ENCODE measurements at places on chromosomes 12 and 14.

DNA sequence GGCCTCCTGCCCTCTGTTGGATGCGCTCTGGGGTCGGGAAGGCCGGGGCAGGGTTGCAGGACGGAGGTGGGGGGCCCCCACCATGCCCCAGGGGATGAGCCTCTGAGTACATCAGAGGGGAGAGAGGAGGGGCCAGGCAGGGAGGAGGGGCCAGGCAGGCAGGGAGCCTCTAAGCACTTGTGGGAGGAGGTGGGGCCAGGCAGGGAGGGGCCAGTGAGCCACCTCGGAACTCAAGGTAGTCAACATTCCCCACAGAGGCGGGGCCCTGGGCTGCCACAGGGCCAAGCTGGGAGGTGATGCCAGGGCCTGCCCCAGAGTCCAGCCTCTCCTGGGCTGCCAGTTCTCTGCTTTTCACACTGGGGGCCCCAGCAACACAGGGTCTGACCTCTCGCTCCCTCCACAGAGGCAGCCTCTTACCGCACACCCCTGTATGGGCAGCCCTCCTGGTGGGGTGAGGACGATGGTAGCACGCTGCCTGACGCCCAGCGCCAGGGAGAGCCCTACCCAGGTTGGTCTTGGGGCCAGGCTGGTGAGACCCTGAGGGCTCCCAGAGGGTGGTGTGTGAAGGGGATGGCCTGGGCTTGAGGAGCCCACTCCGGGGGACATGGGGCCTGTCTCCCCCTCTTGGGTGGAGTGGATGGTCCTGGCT lies 17.4 kb downstream of the CEP170B start:
- DNase-seq: no peak

DNA sequence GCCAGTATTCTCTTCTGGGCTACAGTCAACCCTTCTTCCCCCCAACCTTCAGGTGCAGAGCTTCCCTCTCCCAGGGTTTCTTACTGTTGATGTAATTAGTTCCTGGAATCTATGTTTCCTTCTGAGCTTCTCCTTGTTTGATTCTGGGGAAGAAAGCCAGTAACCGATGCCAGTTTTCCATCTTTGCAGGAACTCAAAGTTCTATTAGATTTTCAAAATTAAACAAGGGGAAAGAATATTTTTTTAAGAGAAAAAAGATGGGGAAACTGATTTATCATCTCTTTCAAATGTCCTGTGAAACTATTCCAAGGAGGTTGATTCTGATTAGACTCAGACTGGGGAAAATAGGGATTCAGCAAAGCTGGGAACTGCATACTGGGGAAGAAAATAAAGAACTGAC lies 17.9 kb upstream of the FAM234B start:
- DNase-seq: no peak

DNA sequence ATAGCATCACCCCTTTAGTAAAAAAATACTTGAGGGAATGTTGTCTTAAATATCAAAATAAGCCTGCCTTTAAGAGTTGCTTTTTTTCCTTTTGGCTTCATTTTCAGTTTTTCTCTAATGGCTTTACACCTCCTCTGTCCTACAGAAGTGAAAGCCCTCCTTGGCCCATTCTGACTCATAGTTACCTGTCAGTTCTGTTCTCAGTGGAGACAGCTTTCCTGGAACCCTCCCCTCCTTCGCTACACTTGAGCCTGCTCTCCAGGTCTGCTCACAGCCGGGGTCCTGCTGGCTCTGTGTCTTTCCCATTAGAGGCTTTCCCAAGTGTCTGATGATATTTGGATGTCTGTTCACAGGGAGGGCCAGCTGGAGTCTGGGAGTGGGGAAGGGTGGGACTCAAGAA lies 84.0 kb downstream of the PELI2 start:
- no peak for DNase-seq

- no peak for DNase-seq
Observed at GRCh38 chr12:4451694-4452093, 6.1 kb upstream of the FGF6 start.

- no peak for DNase-seq
Observed at GRCh38 chr14:33229269-33229929, 290.7 kb downstream of the NPAS3 start.

GRCh38 chr12:14313379-14314138 lies 51.9 kb upstream of the ATF7IP start:
- no peak for DNase-seq

GRCh38 chr14:79175671-79176070 lies 1005.5 kb downstream of the NRXN3 start:
- no peak for DNase-seq

- no peak for DNase-seq
Observed at GRCh38 chr12:107474639-107475539, 210.7 kb upstream of the PWP1 start.

GRCh38 chr14:21098076-21098891 lies at the start of gene ZNF219:
Gene ZNF219 (minus strand): TSS chr14:21098655. CDS start chr14:21093591, 5,064 bp downstream.
- DNase-seq: no peak

DNA sequence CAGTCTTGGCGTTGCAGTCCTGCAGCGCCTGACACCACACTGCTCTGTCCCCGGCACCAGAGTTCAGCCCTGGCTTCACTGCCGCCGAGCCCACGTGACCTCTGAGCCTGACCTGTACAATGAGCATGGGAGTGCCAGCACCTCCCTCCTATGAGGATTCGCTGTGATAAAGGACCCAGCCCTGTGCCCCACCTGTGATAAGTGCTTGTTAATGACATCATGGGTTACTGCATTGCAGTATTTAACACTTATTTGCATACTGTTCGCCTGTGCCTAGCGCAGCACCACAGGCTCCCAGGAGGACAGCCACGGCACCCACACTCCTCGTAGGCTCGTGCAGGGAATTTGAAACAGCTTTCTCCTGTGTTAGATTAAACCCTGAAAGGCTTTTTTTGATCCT lies 118.2 kb upstream of the GSC start:
- no peak for DNase-seq

GRCh38 chr14:31927348-31927832 lies 149.7 kb upstream of the ARHGAP5 start:
- DNase-seq: no peak

DNA sequence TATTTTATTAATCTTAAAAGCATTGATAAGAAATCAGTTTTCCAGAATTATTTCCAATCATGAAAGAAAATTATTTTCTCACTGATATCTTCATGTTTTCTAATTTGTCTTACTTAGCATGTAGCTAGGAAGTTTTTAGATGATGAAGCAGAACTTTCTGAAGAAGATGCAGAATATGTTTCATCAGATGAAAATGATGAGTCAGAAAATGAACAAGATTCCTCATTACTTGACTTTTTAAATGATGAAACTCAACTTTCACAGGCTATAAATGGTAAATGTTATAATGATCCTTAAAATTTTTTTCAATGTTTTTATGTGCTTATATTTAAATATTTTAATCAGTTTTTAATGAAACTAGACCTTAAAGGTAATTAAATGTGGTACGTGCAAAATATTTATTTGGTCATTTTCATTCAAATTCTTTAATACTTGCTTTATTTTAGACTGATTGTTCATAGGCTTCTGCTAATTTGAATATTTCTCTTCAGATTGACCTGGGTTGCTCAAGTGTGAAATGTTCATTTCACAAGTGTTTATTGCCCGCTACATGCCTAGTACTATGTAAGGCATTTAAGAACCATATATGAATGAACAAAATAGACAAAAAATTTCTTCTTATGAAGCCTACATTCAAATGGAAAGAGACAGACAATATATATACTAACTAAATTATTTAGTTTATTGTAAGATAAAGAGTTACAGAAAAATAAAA lies 49.5 kb downstream of the FANCM start:
- DNase-seq: no peak

DNA sequence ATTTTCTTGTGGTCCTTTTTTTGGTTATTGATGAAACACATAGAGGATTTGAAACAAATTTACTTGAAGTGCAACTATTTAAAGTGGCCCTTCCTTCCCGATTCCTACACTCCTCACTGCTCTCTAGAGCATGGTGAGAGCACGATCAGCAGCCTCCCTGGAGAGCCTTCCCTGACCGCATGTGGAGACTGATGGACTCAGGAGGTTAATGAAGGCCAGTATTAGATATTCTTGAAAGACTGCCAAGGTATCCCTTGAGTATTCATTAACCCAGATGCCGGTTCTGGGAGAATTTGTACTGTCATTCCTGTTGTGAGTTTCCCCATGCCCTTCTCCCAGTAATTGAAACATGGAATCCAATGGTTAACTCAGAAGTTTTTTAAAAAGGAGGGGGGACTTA lies 102.8 kb upstream of the FGD4 start:
- no peak for DNase-seq

- no peak for DNase-seq
Observed at GRCh38 chr12:88993651-88994050, 358.6 kb downstream of the DUSP6 start.

DNA sequence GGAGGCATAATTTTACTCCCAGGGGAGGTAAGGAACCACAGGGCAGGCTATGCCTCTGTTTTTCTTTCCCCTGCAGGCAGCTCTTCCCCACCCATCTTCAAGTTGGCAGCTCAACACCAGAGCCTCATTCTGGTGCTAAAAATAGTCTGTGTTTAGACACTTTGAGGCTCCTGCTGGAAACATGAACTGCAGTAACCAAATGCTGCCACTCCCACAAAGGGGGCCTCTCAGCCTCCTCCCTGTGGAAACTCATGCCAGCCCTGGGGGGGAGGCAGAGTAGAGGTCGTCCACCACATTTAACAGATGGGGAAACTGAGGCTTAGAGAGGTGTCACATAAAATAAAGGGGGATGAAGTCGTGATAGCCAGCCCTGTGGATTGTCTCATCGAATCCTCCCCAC lies 61.4 kb downstream of the WSCD2 start:
- DNase-seq: no peak

DNA sequence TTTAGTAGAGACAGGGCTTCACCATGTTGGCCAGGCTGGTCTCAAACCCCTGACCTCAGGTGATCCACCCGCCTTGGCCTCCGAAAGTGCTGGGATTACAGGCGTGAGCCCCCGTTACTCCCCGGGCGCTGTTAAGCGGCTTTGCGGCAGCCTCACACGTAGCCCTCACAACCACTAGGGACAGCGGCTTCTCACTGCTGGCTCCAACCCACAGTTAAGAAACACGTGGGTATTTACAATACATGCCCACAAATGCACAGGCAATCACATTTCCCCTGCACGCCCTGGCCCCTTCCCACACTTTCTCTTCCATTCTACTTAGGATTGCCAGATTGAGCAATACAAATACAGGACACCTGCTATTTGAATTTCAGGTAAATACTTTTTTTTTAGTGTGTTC lies 37.0 kb upstream of the EIF5 start:
- no peak for DNase-seq

DNA sequence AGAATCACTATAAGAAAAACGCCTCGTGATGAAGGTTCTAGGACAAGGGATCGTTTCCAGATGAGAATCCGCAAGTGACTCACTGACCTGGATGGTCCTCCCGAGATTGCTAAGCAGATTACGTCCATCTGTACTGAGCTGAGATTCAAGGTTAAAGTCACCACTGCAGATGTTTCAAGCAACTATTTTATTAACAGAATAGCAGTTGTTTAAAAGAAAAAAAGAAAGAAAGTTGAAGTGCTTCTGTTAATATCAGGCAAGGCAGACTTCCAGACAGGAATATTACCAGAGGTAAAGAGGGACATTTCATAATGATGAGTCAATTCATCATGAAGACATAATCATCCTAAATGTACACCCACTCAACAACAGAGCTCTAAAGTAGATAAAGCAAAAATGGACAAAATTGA lies 17.9 kb downstream of the PXN start:
- no peak for DNase-seq

- DNase-seq: no peak
Observed at GRCh38 chr14:99759546-99759925, 33.7 kb upstream of the EML1 start.

DNA sequence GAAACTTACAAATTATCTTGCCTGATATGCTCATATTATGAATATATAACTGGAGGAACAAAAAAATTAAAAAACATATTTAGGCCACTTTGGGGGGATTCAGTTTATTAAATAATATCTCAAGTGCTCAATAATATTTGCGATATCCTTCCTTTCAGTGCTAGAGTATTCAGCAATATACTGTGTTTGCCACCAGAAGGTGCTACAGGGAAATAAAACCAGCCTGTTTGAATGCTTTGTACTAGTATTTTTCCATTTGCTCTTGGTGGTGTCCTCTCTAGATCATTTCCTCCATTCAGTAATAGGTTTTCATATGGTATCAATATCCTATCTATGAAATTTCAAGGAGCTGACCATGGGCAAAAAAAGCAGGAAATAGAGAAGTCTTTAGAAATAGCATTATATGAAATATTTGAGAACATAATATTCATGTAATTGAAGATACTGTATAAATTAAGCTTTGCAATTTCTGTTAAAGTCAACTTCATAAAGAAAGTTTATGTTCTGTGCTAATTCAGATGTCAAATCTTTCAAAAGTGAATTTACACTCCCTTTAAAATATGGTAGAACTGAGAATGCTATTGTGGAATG lies 106.2 kb upstream of the NAV3 start:
- DNase-seq: no peak

GRCh38 chr12:101647711-101648110 lies 49.7 kb upstream of the CHPT1 start:
- DNase-seq: no peak

DNA sequence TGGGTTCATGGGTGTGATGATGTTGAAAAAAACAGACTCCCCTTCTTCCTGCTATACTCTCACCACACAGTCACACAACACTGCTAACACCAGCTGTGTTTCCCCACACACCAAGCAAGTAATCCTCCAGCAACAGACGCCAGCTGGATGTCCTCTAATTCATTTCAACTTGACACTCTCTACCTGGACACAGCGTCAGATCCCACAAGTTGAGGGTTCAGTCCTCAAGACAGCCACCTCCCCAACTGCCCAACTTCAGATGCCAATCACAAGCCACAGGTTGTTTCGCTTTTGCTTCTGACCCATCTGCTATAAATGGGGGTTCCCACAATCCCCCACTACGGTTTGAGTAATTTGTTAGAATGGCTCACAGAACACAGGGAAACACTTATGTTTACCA lies 49.3 kb downstream of the TMEM30B start:
- DNase-seq: no peak

GRCh38 chr14:101217080-101217463 lies 313.6 kb upstream of the RTL1 start:
- DNase-seq: no peak

- no peak for DNase-seq
Observed at GRCh38 chr12:27922531-27923139, 49.9 kb downstream of the PTHLH start.

DNA sequence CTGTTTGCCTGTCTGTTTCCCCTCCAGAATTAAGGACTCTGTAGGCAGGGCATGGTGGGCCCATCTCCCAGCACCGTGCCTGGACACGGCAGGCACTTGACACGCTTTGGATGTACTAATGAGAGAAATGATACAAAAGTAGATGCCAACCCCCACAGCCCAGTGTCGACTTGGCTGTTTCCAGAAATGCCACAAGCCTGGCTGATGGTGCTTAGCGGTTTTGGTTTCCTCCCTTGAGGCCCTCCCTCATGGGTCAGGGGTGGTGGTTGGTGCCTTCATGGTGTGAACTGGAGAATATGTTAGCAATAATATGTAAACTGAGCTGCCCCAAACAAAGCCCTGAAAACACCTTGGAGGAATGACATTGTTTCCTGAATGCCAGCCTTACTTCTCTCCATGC lies 55.5 kb upstream of the ESRRB start:
- DNase-seq: no peak

- DNase-seq: no peak
Observed at GRCh38 chr12:56633468-56634241, 3.5 kb upstream of the BAZ2A start.

GRCh38 chr14:49512571-49512970 lies 73.6 kb downstream of the RPS29 start:
- DNase-seq: no peak

GRCh38 chr14:25111061-25111601 lies 61.2 kb upstream of the STXBP6 start:
- DNase-seq: no peak

GRCh38 chr12:47902131-47902639 lies 2.6 kb downstream of the VDR start:
- no peak for DNase-seq

- DNase-seq: no peak
Observed at GRCh38 chr12:46490635-46491034, 118.1 kb upstream of the SLC38A2 start.
